ENCODE measurements at places on chromosomes 1 and 21. TPM values are rescaled to one million over a fixed set of nuclear protein-coding genes. Genes with fewer than 3 reads are reported as not detected.

HSD3B1 gene
- not detected for total RNA-seq

GUCA2B gene
- total RNA-seq = 0.19 TPM

LMX1A gene
- total RNA-seq = not detected

FBXO2 gene
- 9.3 TPM for total RNA-seq

TRIM63 gene
- not detected for total RNA-seq

OPRD1 gene
- total RNA-seq = 0.06 TPM

COG2 gene
- 19.6 TPM for total RNA-seq

AADACL4 gene
- not detected for total RNA-seq
